ENCODE measurements at places on chromosomes 12 and 14. TPM values are rescaled to one million over a fixed set of nuclear protein-coding genes. Genes with fewer than 3 reads are reported as not detected.

DNA sequence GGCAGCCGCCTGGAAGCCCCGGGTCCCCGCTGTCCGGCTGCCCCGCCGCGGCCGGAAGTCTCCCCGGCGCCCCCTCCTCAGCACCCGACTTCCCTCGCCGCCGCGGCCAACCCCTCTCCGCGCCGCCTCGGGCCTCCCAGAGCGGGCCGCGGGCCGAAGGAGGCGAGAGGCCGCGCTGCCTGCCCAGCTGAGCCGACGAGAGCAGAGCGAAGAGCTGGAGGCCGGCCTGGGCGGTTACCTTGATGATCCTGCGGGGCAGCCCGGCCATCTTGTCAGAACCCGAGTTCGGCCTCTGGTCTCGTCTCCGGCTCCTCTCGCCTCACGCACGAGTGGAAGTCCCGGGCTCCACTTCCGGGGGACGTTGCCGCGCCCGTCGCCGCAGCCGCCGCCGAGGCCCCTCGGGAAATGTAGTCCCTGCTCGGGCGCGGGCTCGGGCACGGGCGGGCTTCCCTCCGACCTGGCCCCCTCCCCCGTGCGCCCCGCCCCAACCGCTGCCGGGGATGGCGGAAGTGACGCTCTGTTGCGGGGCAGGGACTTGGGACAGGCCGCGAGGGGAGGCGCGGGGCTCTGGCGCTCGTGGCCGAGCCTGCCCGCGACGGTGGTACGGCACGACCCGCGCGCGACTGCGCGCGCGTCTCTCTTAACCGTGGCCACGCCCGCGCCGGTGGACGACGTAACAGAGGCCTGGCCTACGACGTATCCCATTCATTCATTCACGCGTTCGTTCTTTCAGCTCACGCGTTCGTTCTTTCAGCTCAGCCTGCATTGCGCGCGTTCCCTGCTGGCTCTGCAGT, at the start of gene UBE2N:
TSS of gene UBE2N (minus strand) at position 331 of the 794 bp plus-strand sequence. CDS start at position 268, 63 bp downstream.
- peak within 1 kb of the TSS; percentile 98 for H3K27ac ChIP-seq
- peak within 1 kb of the TSS; percentile 97 for H3K4me3 ChIP-seq
- H3K36me3 ChIP-seq, result peaks cover 16% of the 10 kb centered on the region

Gene ZBTB42
- 1.1 TPM for total RNA-seq

DNA sequence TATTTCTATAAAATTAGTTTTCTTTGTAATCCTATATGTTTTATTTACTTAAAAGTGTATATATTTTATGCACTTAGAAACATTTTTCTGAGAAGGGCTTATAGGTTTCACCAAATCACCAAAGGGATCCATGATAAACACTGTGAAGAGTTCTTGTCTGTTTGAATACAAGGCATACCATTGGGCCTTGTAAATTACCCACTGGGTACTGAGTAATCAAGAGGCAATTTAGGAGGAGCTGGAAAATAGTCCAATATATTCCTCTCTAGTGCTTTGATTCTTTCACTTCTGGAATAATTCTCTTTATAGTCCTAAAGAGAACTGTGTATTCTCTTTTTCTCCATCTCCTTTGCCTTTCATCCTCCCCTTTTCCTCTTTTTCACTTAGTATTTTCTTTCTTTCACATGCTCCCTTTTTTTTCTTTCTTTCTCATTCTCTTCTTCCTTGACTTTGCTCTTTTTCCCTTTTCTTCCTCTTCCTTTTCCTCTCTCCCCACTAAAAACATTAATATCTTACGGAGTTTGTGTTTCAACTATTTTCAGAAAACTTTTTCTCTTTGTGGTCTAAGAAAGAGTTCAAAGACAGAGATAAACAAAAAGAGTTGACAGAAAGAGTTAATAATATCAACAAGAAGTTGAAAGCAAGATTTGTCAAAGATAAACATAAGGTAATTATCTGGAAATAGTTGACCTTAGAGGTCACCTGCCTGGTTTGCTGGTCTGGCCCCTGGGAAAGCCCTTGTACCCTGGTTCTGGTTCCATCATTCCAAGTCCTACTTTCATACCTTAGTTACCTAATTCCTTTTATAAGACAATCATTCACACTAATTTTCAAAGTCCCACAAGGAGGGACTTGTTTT, 435.3 kb downstream of the RAD51B start:
- H3K27me3 ChIP-seq, result no peaks in the 10 kb centered on the region
- DNase-seq, result no peak

Gene SLC41A2
- total RNA-seq, result 6.4 TPM

Gene NTF3
- not detected for total RNA-seq

GRCh38 chr12:66087365-66087943, 43.1 kb downstream of the LLPH start:
- no peak overlapping the region for H3K4me3 ChIP-seq
- peak; percentile 49 for DNase-seq
- H3K27me3 ChIP-seq, result peaks cover 17% of the 10 kb centered on the region

DNA sequence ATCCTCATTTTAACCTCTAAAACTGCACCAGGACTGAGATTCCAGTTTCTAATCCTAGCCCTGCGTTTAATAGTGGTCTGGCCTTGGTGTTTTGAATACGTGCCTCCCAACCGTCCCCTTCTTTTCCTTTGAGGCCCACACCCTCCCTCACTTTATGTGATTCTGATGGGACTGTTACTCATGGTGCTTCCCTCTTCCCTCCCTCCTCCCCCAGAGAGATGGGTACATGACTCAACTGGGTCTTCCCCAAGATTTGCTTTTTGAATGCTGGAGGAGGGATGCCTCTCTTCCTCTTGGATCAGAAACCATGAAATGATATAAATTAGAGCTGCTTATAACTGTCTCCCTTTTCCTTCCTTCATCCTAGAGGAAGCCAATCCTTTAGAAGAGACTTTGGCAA, 8.2 kb upstream of the PPP2R5E start:
- peaks cover 3% of the 10 kb centered on the region for H3K4me1 ChIP-seq
- H3K27ac ChIP-seq, result no peak overlapping the region
- no peak for DNase-seq
- no peaks in the 10 kb centered on the region for H3K27me3 ChIP-seq
- no peaks in the 10 kb centered on the region for H3K36me3 ChIP-seq
- H3K4me3 ChIP-seq, result no peak overlapping the region

DNA sequence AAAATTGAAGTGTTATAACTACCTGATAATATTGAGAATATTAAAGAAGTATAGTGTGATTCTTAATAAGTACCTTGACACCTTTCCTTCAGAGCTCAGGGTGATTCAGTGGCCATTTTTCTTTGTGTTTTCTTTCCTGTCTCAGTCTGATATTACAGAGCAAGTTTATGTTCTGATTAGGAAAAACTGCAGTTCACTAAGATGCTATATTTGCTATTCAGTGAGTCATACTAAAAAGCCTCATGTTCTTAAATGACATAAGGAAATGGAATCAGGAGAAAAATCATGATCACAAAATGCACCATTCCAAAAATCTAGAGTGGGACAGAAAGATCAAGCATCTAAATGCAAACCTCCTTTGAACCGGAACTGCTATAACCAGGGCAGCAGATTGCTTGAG, 390.6 kb upstream of the ATP2B1 start:
- H3K27ac ChIP-seq, result no peak overlapping the region
- H3K27me3 ChIP-seq, result peaks cover 3% of the 10 kb centered on the region
- H3K36me3 ChIP-seq, result no peaks in the 10 kb centered on the region
- H3K4me1 ChIP-seq, result peaks cover 15% of the 10 kb centered on the region

GRCh38 chr12:124506145-124506831, 61.1 kb downstream of the NCOR2 start:
- no peak overlapping the region for H3K27ac ChIP-seq
- DNase-seq, result no peak
- peaks cover 5% of the 10 kb centered on the region for H3K36me3 ChIP-seq
- no peak overlapping the region for H3K4me3 ChIP-seq
- no peaks in the 10 kb centered on the region for H3K27me3 ChIP-seq

- no peak overlapping the region for H3K4me3 ChIP-seq
- DNase-seq, result no peak
- no peaks in the 10 kb centered on the region for H3K4me1 ChIP-seq
These were observed 15.3 kb downstream of the MSRB3 start for GRCh38 chr12:65293735-65294134.

Data from activated naive CD8-positive, alpha-beta T cell treated with anti-CD3 and anti-CD28 coated beads for 36 hours (primary cell).